CD4-positive, alpha-beta T cell treated with Interferon gamma for 1 hour (primary cell): ENCODE measurements at places on chromosomes 5 and 9.

DNA sequence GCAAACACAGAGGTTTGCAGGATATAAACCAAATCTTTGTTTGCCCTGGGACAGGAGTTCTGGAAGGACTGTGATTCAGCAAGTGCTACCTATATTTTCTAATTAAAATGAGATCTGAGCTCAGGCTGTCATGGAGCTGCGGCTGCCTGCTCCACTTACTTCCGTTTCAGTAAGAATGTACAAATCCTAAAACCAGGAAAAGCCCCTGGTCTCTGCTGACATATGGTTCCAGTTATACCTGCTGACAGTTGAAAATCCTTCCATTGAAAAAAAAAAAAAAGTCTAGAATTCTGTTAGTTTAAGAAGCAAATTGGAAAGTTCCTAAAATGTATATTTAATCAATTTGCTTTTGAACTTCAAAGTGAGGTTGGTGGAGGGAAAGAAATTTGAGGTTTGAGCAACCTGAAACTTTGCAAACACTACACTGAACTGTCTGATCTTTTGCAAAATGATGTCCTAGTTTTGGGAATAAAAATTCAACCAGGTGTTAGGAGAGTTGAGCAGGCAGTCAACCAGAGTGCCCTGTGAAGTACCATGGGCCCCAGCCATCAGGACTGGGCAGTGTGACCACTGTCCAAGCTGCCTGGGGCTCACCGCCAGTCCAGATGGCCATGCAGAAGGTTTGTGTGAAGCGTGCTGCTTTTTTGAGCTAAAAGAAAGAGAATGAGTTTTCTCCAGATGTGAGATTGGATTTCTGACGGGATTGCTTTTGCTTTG is 50.6 kb downstream of the SHB start:
- no peak for DNase-seq

- DNase-seq, result peak; percentile 95
These were observed at the start of gene LNPEP for GRCh38 chr5:96935559-96936430. Gene LNPEP, plus strand, starts transcription at chr5:96936080. Its CDS starts 76 bp downstream, at chr5:96936156.

GRCh38 chr9:73869264-73869663 is 627.9 kb upstream of the RORB start:
- peak; percentile 20 for DNase-seq

DNA sequence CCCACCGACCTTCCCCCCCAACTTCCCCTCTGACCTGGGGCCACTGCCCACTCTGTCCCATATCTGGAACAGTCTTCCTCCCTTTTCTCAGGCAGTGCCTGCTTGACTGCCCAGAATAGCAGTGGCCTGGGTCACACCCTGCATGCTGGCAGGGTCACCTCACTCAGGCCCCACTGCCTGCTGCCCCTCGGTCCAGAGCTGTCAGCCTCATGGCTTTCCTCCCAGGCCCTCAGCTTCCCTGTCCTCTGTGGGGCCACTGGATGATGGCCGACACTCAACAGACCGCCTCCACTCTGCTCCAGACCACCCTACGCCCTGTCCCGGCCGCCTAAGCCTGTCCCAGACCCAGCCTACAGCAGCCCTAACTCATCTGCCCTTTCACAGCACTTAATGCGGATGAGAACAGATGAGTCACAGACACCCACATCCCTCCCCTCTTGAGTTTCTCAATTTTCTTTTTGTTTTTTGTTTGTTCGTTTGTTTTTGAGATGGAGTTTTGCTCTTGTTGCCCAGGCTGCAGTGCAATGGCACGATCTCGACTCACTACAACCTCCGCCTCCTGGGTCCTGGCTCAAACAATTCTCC is 5.9 kb downstream of the PNPLA7 start:
- DNase-seq, result no peak

DNA sequence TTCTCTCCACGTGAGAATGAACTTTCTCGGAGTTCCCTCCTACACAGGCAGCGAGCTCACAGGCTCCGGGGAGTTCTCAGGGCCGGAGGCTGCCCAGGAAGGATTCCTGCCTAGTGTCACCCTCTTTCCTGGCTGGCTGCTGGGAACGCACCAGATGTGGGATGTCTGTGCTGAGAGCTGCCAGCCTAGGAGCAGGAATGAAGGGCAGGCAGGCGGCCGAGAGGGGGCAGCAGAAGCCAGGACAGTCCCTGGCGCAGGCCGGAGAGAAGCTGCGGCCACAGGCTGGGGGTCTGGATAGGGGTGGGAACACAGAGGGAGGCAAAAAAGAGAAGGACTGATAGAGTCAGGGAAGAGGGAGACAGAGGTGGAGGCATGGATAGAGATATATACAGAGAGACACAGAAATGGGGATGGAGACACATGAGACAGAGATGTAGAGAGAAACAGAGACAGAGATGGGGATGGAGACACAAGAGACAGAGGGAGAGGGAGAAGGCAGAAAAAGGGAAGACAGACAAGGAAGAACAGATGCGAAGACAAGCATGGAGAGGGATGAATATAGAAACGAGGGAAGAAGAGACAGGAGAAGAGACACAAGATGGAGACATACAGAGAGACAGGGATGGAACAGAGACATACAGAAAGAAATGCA is 25.3 kb upstream of the ENHO start:
- DNase-seq, result no peak

- DNase-seq, result no peak
These were observed 36.2 kb downstream of the RIC1 start for GRCh38 chr9:5665059-5665458.

DNA sequence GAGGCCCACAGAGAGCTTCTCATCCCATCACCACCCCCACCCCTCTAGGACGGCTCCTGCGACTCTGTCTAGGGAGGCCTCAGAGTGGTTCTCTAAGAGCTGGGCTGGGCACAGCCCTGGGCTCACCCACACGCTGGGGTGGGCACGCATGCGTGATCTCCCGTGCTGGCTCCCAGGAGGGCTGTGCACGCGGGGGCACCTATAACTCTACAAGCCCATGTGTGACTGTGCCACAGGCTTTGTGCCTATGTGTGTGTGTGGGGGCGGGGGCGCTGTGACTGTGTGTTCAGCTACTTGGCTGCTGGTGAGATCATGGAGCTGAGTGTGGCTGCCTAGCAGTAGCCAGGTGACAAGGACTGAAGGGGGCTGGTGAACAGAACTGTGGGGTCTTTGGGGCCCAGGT is 32.2 kb downstream of the NDUFA8 start:
- DNase-seq, result no peak
